ENCODE measurements at places on chromosomes 7 and 10. TPM values are rescaled to one million over a fixed set of nuclear protein-coding genes. Genes with fewer than 3 reads are reported as not detected.

LMBR1 gene
- 38.0 TPM for total RNA-seq

WASHC2C gene
- 27.5 TPM for total RNA-seq

COL26A1 gene
- total RNA-seq: not detected

SPAM1 gene
- total RNA-seq: not detected

IRF5 gene
- 9.4 TPM for total RNA-seq

NRG3 gene
- total RNA-seq: 0.65 TPM

MKX gene
- total RNA-seq: 24.9 TPM

Data from esophagus muscularis mucosa (tissue), 4 donors.